ENCODE measurements at places on chromosomes 12 and 14. TPM values are rescaled to one million over a fixed set of nuclear protein-coding genes. Genes with fewer than 3 reads are reported as not detected.

ARHGDIB gene
- total RNA-seq, result 168 TPM

ABCD2 gene
- total RNA-seq, result 3.4 TPM

TOMM20L gene
- total RNA-seq, result not detected

POLE2 gene
- 5.6 TPM for total RNA-seq

ADCY4 gene
- 13.8 TPM for total RNA-seq

VDR gene
- 41.7 TPM for total RNA-seq

TSPAN19 gene
- total RNA-seq, result not detected

GRCh38 chr12:79295572-79295971, 395.2 kb downstream of the PAWR start:
- no peak for DNase-seq

GRCh38 chr12:89289720-89290119, 62.6 kb downstream of the DUSP6 start:
- no peak for DNase-seq

- DNase-seq, result no peak
Measured at GRCh38 chr14:35881280-35881679, 55.1 kb downstream of the BRMS1L start.

GRCh38 chr12:31631809-31632208, 27.7 kb upstream of the ETFBKMT start:
- DNase-seq, result no peak

GRCh38 chr14:105882626-105883025, 356.2 kb downstream of the TMEM121 start:
- DNase-seq, result no peak

GRCh38 chr14:94517641-94518257, 8.5 kb upstream of the SERPINA12 start:
- DNase-seq, result peak; percentile 44

DNA sequence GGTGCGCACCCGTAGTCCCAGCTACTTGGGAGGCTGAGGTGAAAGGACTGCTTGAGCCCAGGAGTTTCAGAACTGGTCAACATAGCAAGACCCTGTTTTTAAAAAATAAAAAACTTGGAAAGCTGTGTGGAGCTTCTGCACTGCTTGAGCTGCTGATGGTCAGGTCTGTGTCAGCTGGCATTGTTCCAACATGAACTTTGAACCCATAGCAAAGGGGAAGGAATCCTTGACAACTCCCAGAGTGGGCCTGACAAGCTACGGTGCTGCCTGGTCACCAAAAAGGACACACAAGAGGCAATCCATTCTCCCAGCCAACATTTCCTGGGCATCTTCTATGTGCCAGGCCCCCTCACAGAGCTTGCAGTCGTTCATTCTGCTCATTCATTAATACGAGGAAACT, 16.4 kb upstream of the LTBP2 start:
- DNase-seq, result no peak

- DNase-seq, result no peak
Measured at GRCh38 chr12:132109741-132110140, 34.4 kb downstream of the DDX51 start.

DNA sequence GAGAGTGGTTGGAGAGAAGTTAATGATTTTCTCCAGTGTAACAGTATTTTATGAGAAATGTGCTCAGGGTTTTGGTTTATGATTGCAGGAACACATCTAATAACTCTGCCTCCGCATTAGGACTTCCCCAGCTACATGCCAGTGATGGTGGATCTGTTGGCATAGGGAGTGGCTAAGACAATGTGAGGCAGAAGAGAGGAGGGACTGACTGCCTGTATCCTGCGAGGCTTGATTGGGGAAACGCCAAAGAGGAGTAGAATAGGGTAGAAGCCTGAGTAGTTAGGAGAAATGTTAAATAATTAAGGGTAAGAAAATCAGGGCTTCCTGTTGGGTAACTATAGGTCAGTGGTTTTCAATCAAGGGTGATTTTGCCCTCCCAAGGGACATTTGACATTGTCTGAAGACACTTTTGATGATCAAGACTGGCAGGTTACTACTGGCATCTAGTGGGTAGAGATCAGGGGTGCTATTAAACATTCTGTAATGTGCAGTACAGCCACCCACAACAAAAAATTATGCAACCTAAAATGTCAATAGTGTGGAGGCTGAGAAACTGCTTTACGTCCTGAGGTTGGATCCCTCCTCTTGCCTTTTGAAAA, 12.8 kb downstream of the TDG start:
- DNase-seq, result no peak

All from breast epithelium (tissue), 4 donors.